ENCODE measurements at places on chromosomes 3 and 15.

DNA sequence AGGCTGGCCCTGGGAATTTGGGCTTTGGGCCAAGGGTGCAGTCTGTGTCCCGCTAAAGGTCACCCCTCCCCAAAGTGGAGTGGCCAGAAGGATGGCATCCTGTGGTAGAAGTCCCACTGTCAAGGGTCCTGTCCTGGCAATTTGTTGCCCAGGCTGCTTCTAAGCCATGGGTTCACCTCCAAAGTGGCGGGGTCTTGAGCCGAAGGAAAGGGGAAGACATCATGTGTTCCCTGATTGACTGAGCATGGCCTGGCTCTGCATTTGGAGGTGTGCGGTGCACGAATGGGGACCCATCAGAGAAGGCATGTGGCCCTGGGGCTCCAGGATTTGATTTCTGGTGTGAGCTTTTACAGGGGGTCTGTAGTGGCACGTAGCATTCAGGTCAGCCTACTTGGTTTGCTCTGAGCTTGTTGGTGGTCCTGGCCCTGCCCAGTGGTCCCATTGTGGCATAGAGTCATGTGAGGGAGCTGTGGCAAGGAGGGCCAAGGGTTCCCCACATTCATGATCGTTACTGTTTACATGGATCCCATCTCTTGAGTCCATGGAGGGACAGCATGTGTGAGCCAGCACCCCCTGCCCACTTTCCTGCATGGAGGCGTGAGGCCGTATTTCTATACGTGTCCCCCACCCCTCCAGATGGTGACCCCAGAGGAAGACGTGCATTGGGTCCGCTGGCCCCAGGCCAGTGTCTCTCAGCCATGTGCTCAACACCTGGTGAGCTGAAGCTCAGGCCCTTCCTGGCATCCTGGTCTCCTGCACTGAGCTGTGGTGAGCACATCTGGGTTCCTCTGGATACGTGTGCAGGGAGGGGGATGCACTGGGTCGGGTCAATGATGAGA, 225.1 kb downstream of the SNRPN start:
- DNase-seq: no peak

GRCh38 chr3:14857506-14857905, 38.7 kb downstream of the FGD5 start:
- DNase-seq: no peak

DNA sequence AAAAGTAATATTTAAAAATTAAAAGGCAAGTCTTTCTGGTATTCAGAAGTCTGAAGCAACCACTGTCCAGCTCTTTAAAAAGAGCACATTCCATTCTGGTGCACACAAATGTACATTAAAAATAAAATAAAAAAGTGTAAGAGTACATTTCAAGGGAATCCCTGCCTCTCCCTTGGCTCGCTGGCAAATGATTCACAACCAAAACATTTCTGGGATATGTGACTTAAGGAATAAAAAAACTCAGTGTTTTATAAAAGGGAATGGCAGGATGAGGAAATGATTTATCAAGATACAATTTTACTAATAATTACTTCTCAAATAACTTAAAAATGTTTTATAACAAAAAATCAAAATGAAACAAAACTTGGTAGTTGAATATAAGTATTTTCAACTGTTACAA, 23.8 kb upstream of the ANXA2 start:
- DNase-seq: no peak

DNA sequence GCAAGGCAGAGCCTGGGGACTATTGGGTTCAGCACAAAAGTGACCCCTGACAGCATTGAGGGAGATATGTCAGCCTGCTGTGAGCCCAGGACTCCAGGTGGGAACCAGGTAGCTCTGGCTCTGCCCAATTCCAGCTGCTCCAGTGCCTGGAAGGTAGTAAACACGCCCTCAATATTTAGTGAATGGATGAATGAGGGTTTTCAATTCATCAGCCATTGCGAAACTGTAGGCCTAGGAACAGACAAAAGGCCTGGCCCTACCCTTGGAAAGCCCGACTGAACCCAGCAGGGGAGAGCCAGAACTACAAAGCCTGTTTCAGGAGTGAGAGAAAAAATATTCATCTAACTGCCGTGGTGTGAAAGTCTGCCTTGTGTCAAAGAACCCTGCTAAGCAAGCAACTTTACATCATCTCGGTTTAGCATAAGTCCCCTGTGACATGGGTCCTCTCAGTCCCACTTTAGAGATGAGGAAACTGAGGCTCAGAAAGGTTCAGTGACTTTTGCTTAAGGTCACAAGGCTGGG, 8.1 kb upstream of the CSK start:
- DNase-seq: peak; percentile 64

- no peak for DNase-seq
Measured at GRCh38 chr3:5694266-5694665, 506.8 kb downstream of the EDEM1 start.

DNA sequence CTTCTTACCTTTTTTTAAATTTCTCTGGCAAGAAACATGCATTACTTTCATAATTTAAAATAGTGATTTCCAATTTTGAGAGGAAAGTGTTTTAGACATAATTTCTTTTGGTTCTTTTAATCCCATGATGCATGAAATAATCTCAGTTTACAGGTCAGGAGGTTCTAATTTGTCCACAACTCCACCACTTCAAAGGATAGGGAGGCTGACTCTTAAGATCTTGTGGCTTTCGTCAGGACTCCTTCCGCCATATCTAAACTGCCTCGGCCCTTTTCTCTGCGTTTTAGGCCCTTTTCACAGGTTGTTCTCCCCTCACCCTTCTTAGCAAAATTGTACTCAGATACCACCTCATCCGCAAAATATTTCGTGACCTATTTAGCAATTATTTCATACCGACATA, 8.0 kb downstream of the DYNC1LI1 start:
- DNase-seq: no peak

GRCh38 chr3:107213044-107213669, 164.1 kb upstream of the CCDC54 start:
- no peak for DNase-seq

DNA sequence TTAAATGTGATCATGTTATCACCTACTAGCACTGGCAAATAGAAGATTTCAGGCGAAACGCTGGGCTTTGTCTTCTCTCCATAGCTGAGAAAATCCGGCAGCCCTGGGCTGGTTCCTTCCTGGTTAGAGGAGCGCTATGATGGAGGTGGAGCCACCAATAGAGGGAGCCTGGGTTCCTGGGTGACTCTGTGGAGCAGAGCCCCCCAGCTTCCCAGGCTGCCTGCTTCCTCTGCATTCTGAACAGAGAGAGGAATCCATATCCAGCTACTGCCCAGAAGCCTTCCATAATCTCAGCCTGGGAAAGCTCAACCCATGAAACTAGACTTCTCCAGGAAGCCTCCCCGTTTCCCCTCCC, 32.6 kb upstream of the IQSEC1 start:
- DNase-seq: no peak

GRCh38 chr3:135897715-135898114, 67.8 kb upstream of the PPP2R3A start:
- DNase-seq: no peak

- peak; percentile 48 for DNase-seq
Measured at GRCh38 chr3:189316296-189317019, 144.7 kb downstream of the TPRG1 start.

GRCh38 chr3:147915057-147915456, 505.9 kb downstream of the ZIC1 start:
- DNase-seq: peak; percentile 4

GRCh38 chr3:188861842-188862744, 309.7 kb upstream of the TPRG1 start:
- peak; percentile 9 for DNase-seq

DNA sequence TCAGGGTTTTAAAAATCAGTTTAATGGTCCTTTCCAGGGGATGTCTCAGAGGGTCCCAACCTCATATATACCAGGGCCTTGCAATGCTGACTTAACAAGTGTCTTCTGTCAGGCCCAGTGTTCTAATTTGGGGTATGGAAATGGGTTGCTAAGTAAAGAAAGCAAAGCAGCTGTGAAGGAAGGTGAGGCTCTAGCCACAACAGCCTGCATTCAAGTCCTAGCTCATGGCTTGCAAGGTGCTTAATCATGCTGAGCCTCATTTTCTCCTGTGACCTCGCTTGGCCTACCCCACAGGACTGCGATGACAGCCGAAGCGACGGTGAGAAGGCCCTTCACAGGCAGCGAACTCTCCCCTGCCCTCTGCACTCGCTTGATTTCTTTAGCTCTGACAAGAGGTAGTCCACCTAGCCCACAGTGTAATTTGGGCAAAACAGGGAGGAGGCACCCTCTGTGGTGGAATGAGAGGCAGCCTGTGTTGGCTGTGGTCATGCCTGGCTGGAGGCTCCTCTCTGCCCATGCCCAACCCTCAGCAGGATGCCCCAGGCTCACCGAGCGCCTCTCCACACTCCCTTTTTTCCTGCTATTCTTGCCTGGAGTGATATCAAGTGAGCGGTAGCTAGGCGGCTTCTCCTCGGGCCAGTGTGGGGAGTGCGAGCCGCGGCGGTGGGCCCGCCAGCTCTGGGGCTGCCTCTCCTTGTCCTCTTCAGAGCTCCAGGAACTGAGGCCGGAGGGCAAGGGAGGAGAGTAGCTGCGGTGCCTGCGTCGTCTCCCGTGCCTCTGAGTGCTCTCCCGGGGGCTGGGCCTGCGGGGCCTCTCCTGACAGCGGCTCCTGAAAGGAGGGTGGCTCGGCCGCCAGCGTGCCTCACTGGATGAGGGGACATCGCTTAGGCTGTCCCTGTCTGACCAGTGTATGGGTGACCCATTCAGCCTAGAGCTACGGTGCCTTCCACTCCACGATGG, 29.2 kb downstream of the ILDR1 start:
- no peak for DNase-seq

GRCh38 chr3:58965865-58966264, 84.0 kb downstream of the CFAP20DC start:
- DNase-seq: no peak

DNA sequence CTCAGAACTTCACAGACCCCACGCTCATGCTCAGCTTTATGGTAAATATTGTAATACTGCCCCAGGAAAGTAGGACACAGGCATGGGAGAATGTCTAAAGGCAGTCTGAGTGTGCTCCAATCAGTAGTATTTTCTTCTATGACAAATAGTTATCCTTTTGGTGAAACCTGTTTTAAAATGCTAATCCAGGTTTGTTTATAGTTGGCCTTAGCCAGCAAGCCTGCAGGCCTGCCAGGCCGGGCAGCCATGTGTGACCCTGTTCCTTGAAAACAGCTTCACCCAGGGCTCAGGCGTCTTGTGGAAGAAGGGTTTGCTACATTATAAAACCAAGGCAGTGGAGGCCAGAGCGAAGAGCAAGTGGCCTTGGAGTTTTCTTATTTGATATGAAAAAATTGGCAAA, 104.7 kb downstream of the SEMA6D start:
- no peak for DNase-seq

- DNase-seq: no peak
Measured at GRCh38 chr3:66480666-66481065, 20.2 kb downstream of the LRIG1 start.

DNA sequence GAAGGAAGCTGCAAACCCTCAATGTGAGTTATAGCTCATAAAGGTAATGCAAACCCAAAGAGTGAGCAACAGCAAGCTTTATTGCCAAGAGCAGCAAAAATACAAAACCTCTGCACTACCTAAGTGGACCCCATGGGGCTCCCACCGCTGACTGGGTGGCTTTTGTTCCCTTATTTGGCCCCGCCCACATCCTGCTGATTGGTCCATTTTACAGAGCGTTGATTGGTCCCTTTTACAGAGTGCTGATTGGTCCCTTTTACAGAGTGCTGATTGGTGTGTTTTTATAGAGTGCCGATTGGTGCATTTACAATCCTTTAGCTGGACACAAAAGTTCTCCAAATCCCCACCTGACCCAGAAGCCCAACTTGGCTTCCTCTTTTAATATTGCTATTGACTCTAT, 154.5 kb upstream of the NSMCE3 start:
- DNase-seq: no peak

DNA sequence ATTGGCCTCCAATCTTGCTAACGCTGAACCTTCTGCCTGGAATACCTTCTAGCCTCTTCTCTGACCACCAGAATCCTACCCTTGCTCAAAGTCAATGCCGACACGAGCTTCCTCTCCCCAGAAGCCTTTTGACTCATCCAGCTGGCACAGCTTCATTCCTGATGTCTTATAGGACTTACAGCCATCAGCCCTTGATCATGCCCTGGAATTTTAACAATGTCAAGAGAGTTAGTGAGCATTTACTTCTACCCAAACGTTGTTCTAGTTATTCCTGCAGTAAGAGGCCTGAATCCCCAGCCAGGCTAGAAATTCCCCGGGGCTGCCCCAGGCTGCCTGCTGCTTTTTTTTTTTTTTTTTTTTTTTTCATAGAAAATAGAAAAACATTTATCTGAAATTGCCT, 3.9 kb downstream of the CYP1A2 start:
- DNase-seq: no peak

GRCh38 chr3:37489355-37489754, 315.0 kb upstream of the LRRFIP2 start:
- DNase-seq: no peak

GRCh38 chr3:172270557-172271166, 177.6 kb downstream of the GHSR start:
- DNase-seq: no peak

DNA sequence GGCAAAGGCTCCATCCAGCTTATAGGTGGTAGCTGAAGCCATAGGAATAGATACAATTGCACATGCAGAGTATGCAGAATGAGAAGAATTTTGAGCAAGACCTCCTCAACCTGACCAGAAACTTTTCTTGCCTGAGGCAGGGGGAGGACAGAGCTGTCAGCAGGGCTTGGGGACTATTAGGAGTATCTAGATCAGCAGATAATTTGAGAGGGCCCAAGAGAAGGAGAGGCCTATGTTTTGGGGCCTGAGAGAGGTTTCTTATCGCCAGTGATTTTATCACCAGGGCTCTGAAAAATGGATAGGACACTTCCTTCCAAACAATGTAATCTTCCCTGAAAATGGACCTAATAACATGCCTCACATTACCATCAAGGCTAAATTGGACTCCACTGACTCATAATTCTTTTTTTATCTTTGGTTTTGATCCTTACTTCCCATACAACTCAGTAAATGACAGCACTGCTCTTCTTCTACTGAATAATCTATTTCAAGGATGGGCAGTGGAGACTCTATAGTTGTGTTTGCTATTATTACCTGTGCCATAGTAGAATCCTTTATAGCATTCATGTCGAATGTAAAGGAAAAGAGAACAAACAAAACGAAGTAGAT, 15.8 kb upstream of the RAMAC start:
- DNase-seq: no peak

- DNase-seq: no peak
Measured at GRCh38 chr3:58874248-58874741, 175.5 kb downstream of the CFAP20DC start.

- no peak for DNase-seq
Measured at GRCh38 chr15:96359616-96360521, 29.4 kb downstream of the NR2F2 start.

GRCh38 chr3:58111513-58112184, 99.1 kb downstream of the DNASE1L3 start:
- peak; percentile 94 for DNase-seq

GRCh38 chr3:122572940-122573412, 4.5 kb upstream of the PARP15 start:
- DNase-seq: no peak

DNA sequence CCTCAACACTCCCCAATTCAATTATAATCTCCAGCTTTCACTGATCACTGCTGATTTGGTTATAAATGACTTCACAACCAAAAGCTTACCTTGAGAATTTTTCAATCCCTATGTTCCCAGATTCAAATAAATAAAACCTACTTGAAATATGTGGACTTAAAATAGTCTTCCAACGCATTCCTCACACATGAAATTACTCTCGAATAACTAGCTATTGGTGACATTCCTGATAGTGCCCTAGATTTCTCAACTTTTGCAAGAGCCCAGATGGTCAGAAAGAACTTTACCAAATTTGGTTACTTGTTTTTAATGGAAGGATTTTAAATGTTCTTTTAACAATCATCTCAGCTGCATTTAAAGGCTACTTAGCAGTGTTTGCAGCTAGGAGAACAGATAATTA, 605.5 kb downstream of the FHIT start:
- DNase-seq: no peak

GRCh38 chr15:50055332-50055731, 63.7 kb downstream of the ATP8B4 start:
- no peak for DNase-seq
